ENCODE measurements at places on chromosomes 7 and 10.

GRCh38 chr10:81576336-81576735 lies 298.7 kb upstream of the NRG3 start:
- DNase-seq, result no peak

DNA sequence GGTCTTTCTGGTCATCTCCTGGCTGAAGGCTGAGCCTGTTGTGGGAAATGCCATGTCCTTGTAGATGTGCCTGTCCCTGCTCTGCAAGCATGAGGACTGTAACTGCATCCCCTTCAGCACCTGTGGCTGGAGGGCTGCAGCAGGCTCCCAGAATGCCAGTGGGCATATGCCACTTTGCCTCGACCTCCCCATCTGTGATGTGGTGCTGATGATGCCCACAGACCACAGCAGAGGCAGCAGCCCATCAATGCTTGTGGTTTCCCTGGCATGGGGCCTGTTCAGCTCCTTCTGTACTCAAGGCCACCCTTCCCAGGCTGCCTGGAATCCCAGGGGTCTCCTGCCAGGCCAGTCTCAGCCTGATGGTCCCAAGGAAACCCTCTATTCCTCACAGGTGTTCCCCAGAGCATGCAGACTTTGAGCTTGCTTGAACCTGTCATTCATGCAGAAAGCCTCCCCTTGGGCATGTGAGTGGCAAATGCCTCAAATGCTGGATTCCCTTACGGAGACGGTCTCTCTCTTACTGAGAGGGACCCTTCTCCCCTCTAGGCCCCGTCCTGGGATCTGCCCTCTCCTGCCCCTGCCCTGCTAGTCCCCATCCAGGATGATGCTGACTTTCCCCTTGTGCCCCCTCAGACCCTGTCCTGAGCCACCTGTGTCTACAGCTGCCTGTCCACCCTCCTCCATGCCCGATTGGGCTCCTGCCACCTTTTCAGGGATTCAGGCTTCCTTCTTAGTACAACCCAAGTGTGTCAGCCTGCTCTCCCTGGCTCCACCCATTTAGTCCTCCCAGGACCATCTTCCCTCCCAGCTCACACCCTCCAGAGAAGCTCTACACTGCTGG lies 50.9 kb upstream of the ANTXRL start:
- DNase-seq, result no peak

GRCh38 chr10:74988832-74989561 lies 122.5 kb upstream of the SAMD8 start:
- DNase-seq, result no peak

DNA sequence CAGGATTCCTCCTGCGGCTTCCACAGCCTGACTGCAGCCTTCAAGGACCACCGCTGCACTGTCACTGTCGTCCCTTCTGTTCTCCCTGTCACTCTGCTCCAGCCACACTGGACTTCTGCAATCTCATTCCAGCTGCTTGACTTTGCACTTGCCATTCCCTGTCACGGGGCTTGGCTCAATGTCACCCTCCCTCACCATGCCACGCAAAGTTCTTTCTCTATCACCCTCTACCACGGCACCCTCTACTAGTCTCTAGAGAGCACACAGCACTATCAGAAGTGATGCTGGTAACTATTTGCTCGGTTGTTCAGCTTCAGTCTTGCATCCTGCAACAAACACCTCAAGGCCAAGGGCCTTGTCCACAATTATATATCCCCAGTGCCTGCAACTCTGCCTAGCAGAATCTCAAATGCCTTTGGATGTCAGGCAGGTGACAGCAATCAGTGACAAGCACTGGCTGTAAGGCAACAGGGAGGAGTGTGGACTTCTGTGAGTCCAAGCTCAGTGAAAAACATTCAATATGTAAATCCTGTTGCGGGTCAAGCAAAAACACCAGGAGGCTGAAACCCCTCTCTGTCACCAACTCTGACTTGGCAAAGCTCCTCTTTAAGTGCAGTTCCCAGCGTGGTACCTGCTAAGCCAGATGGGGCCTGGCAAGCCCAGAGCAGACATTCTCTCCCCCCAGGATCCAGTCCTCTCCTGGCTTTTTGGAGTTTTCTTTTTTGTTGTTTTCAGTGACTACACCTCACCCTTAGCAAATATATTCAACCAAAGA lies 259.9 kb downstream of the FGFR2 start:
- DNase-seq, result no peak

- DNase-seq, result no peak
Measured at GRCh38 chr10:66025186-66025585, 900.6 kb upstream of the LRRTM3 start.
